ENCODE measurements at places on chromosomes 2 and 18. TPM values are rescaled to one million over a fixed set of nuclear protein-coding genes. Genes with fewer than 3 reads are reported as not detected.

- DNase-seq, result no peak
Observed at GRCh38 chr18:63137999-63138435, 181.6 kb downstream of the BCL2 start.

GRCh38 chr2:137048455-137048854, 283.1 kb downstream of the THSD7B start:
- DNase-seq, result no peak

DNA sequence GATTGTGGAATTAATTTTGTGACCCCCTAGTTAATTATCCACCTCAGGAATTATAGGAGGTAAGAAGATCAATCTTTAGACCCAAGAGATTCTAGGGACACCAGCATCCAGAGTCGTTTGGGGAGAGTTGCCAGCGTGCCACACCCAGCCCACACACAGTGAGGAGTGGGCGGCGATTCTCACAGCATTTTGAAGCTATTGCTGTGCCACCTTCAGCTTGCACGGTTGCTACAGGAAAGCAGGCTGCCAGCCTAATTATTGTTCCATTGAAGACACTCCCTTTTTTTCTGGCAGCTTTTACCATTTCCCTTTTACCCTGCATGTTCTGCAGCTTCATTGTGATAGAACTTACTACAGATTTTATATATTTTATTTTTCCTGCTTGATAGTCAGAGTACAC, 13.1 kb upstream of the MYL12A start:
- no peak for DNase-seq

DNA sequence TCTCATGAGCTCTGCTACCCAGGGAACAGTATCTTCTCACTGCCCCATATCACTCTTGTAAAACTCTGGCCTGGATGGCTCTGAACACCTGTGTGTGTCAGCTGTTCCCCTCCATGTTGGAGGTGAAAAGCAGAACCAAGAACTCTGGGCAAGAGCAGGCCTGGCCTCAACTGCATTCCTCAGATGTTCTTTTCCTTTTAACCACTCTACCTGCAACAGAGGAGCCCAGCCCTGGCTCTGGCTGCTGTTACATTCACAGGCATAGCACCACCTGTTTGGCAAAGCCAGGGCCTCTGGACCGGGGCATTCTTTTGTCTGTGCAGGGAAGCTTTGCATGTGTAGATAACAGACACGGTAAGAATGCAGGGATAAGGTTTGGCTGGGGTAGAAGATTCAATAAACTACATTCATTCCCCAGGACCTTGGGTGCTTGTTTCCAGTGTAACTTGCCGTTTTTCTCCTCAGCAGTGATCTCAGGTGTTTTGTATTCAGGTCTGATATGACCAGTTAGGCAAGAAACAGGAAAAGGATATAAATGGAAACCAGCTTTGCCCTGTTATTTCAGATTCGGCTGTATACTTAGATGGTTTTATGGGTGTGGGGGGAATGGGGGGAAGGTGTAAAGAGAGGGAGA, 95.1 kb downstream of the SPTBN1 start:
- DNase-seq, result no peak

- no peak for DNase-seq
Observed at GRCh38 chr2:165219481-165219880, 15.6 kb upstream of the SCN3A start.

- no peak for DNase-seq
Observed at GRCh38 chr2:237912271-237913192, 53.1 kb downstream of the RAMP1 start.

The VSNL1 gene
- 21.0 TPM for polyA plus RNA-seq

The STPG4 gene
- 0.26 TPM for polyA plus RNA-seq

The CHRNG gene
- polyA plus RNA-seq, result 0.07 TPM

The KCNJ13 gene
- polyA plus RNA-seq, result 5.4 TPM

The ZNF804A gene
- 0.05 TPM for polyA plus RNA-seq

The CDH19 gene
- 0.21 TPM for polyA plus RNA-seq

All from right lung (tissue), 10 donors.